ENCODE measurements at places on chromosomes 1 and 21.

- H3K4me3 ChIP-seq, result peak overlapping the region; percentile 91
- peaks cover 21% of the 10 kb centered on the region for H3K4me1 ChIP-seq
- no peaks in the 10 kb centered on the region for H3K27me3 ChIP-seq
- H3K36me3 ChIP-seq, result no peaks in the 10 kb centered on the region
Measured at GRCh38 chr1:42815941-42816584, 859 bp upstream of the ERMAP start.

GRCh38 chr21:33682992-33683627 lies 40.8 kb downstream of the ITSN1 start:
- no peak for DNase-seq
- no peaks in the 10 kb centered on the region for H3K36me3 ChIP-seq
- H3K4me3 ChIP-seq, result no peak overlapping the region
- H3K4me1 ChIP-seq, result no peaks in the 10 kb centered on the region
- no peaks in the 10 kb centered on the region for H3K27me3 ChIP-seq
- no peak overlapping the region for H3K27ac ChIP-seq

DNA sequence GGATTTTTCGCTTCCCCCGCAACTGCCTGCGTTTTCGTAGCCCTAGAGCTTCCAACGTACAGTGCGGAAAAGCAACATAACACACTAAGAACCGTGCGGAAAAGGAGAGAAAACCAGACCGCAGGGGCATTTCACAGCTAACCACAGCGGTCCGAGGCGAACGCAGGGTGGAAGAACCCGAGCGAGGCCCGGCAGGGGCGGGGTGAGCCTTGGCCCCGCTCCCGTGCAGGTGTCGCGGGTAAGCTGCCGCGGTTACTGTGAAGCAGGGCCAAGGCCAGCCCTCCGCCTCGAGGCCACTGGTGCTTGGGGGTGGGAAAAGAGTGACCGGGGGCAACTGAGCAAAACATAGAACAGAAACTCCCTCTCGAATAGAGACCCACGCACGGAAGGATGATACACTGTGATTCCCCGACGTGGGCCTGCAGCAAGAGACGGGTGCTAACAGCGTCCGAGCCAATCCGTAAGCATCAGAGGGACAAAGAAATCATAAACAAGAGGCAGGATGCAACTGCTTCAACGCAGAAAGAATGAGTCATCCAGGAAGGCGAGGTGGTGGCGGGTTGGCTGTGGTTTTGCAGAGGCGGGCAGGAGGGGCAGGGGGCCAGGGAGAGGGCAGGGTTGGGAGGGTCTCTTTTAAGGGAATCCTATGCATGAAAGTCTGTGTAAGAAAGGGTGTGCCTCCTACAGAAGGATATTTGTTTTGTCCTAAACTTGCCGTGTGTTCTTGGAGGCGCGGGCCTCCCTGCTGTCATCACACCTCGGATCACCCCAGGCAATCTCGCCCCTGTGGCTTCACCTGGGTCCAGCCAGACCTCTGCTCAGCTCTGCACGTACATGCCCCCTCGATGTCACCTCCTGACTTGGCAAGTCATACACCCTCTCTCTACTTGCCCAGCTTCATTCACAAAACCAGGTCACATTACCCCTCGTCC lies 7.3 kb downstream of the GNG4 start:
- H3K4me3 ChIP-seq, result peak overlapping the region; percentile 48
- H3K27ac ChIP-seq, result peak overlapping the region; percentile 65
- peaks cover 21% of the 10 kb centered on the region for H3K27me3 ChIP-seq
- peaks cover 24% of the 10 kb centered on the region for H3K4me1 ChIP-seq
- H3K36me3 ChIP-seq, result no peaks in the 10 kb centered on the region
- DNase-seq, result peak; percentile 85

DNA sequence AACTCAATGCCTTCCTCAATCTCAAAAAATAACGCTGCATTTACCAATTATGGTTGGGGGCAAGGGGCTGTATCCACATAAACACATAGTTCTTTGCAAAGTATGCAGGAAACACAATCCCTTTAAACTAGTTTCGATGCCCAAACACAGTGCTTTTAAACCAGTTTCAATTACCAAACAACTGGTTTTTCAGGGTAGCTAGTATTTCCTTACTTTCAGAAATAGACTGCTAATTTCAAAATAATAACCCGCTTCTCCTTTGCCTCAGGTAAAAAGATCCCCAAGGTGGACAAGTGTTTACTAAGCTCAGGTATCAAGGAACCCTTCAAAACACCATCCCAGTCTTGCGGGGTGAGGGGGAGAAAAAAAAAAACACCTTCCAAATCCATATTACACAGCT lies 2.8 kb downstream of the SIPA1L2 start:
- no peaks in the 10 kb centered on the region for H3K36me3 ChIP-seq
- peaks cover 18% of the 10 kb centered on the region for H3K4me1 ChIP-seq
- H3K27me3 ChIP-seq, result no peaks in the 10 kb centered on the region
- no peak overlapping the region for H3K4me3 ChIP-seq
- DNase-seq, result no peak
- no peak overlapping the region for H3K27ac ChIP-seq

DNA sequence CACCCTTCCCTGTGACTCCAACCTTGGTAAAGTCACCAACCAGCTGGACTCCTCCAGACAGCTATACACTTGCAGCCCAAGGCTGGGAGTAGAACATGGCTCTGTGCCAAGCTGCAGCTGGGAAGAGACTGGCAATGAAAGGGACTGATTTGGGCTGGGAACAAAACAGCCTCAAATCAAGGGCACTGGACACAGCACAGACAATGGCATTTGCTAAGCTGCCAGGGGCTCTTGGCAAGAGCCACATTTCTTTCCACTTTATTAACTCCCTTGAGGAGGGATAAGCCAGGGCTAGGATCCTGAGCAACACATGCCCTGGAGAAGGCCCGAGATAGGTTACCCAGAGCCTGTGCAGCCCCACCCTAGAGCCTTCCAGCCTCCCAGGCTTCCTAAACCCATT lies 12.0 kb downstream of the SYT11 start:
- no peak overlapping the region for H3K4me3 ChIP-seq
- no peaks in the 10 kb centered on the region for H3K4me1 ChIP-seq
- H3K36me3 ChIP-seq, result peaks cover 5% of the 10 kb centered on the region
- H3K27ac ChIP-seq, result no peak overlapping the region

GRCh38 chr1:200351826-200352549 lies 57.8 kb downstream of the ZNF281 start:
- H3K27me3 ChIP-seq, result no peaks in the 10 kb centered on the region
- H3K27ac ChIP-seq, result peak overlapping the region; percentile 38
- no peaks in the 10 kb centered on the region for H3K36me3 ChIP-seq
- H3K4me3 ChIP-seq, result no peak overlapping the region
- H3K4me1 ChIP-seq, result peaks cover 15% of the 10 kb centered on the region
- DNase-seq, result peak; percentile 71

GRCh38 chr1:41698916-41699860 lies 214.7 kb upstream of the EDN2 start:
- no peak for DNase-seq
- no peak overlapping the region for H3K27ac ChIP-seq
- H3K4me1 ChIP-seq, result no peaks in the 10 kb centered on the region
- H3K4me3 ChIP-seq, result no peak overlapping the region
- no peaks in the 10 kb centered on the region for H3K36me3 ChIP-seq

DNA sequence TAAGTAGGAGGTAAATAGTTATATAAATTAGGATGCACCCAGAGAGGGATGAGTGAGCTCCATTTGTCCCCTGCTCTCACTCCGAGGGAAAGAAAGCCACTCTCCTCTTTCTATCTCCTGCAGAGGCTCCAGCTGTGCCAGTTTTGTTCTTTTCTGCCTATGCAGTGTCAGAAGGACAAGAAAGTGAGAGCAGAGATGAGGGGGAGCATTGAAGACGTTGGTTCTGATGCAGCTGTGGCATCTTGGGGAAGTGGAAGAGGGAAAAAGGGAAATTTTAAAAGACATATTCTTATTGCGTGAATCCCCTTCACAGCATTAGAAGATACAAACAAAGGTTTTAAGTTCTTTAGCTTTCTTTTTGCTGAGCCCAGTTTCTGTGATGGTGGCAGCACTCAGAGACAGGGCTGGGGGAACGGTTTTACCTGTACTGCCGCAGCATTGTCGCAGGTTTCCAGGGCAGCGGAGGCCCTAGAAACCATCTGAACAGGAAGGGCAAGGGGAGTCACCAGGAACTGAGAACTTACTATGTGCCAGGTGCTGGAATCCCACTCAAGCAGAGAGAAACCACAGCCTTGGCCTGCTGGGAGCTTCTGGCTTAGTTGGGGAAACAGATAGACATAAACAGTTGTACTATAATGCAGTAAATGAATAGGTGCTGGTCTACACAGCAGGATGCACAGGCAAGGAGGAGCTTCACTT lies 44.9 kb upstream of the USP24 start:
- H3K4me3 ChIP-seq, result no peak overlapping the region
- no peaks in the 10 kb centered on the region for H3K27me3 ChIP-seq
- no peak for DNase-seq
- no peak overlapping the region for H3K27ac ChIP-seq
- no peaks in the 10 kb centered on the region for H3K4me1 ChIP-seq

- H3K27me3 ChIP-seq, result no peaks in the 10 kb centered on the region
- H3K36me3 ChIP-seq, result no peaks in the 10 kb centered on the region
- no peak overlapping the region for H3K4me3 ChIP-seq
- H3K4me1 ChIP-seq, result no peaks in the 10 kb centered on the region
- H3K27ac ChIP-seq, result no peak overlapping the region
Measured at GRCh38 chr1:17470021-17470799, 30.7 kb upstream of the RCC2 start.

GRCh38 chr21:41769933-41770332 lies 3.1 kb upstream of the RIPK4 start:
- DNase-seq, result no peak
- H3K36me3 ChIP-seq, result no peaks in the 10 kb centered on the region
- H3K27me3 ChIP-seq, result peaks cover 27% of the 10 kb centered on the region
- H3K27ac ChIP-seq, result no peak overlapping the region
- peaks cover 11% of the 10 kb centered on the region for H3K4me1 ChIP-seq

DNA sequence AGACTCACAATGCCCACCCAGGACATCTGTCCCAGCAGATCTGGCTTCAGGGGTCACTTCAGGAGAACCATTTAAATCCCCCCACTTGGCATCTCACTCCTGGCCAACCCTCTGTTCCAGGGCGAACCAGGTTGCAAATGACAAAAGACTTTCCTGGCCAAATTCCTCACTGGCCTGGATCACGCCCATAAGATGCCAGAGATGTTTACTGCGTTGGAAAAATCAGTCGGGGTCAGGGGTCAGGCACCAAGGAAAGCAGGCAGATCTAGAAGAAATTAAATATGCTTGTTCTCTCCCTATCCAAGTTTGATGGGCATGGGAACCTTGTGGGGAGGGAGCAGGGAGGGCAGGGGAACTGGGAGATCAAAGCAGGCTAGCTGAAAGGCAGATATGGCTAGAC lies 14.6 kb upstream of the AGTRAP start:
- no peaks in the 10 kb centered on the region for H3K4me1 ChIP-seq
- H3K27ac ChIP-seq, result no peak overlapping the region
- DNase-seq, result no peak
- no peaks in the 10 kb centered on the region for H3K36me3 ChIP-seq

GRCh38 chr1:176989023-176989422 lies 175.5 kb downstream of the ASTN1 start:
- H3K27me3 ChIP-seq, result no peaks in the 10 kb centered on the region
- no peak for DNase-seq
- no peak overlapping the region for H3K27ac ChIP-seq
- no peaks in the 10 kb centered on the region for H3K4me1 ChIP-seq

GRCh38 chr1:159937054-159937750 lies 8.2 kb downstream of the IGSF9 start:
- H3K27ac ChIP-seq, result no peak overlapping the region
- H3K4me3 ChIP-seq, result no peak overlapping the region
- DNase-seq, result no peak
- no peaks in the 10 kb centered on the region for H3K36me3 ChIP-seq
- H3K27me3 ChIP-seq, result no peaks in the 10 kb centered on the region

- H3K36me3 ChIP-seq, result peaks cover 13% of the 10 kb centered on the region
- no peak overlapping the region for H3K4me3 ChIP-seq
- H3K27me3 ChIP-seq, result no peaks in the 10 kb centered on the region
Measured at GRCh38 chr1:1678581-1679380, 13.8 kb downstream of the SLC35E2B start.

GRCh38 chr1:248798791-248799190 lies 26.9 kb downstream of the SH3BP5L start:
- H3K27me3 ChIP-seq, result no peaks in the 10 kb centered on the region
- no peaks in the 10 kb centered on the region for H3K36me3 ChIP-seq

DNA sequence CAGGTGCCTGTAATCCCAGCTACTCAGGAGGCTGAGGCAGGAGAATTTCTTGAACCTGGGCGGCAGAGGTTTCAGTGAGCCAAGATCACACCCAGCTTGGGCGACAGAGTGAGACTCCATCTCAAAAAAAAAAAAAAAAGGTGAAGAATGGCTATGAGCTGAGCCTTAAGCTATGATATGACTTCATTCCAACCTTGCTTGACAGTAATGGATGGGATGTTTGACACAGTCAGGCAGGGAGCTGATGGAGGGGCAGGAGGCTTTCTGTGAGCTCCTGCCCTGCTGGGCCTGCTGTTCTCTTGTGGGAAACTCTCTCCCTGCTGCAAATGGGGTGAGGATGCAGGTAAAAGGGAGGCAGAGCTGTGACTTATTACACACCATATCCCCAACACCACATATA lies 27.6 kb downstream of the NCF2 start:
- H3K4me1 ChIP-seq, result peaks cover 23% of the 10 kb centered on the region
- no peaks in the 10 kb centered on the region for H3K36me3 ChIP-seq
- H3K4me3 ChIP-seq, result no peak overlapping the region
- no peak overlapping the region for H3K27ac ChIP-seq

DNA sequence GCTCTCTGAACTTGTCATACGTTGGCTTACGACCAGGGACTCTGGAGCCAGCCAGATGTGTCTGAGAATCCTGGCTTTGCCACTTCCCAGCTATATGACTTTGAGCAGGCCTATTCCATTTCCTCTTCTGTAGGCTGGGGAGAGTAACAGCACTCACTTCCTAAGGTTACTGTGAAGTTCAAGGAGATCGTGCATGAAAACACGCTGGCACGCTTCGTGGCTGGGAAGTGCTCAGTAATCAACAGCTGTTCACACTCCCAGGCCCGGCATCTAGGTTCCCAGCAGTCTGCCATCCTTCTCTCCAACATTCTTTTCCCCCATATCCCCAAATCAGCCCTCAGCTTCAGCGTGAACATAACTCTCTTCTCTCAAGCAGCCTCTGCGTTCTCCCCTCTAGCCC lies 2.0 kb downstream of the ASCL5 start:
- H3K27ac ChIP-seq, result no peak overlapping the region
- no peak overlapping the region for H3K4me3 ChIP-seq
- no peaks in the 10 kb centered on the region for H3K36me3 ChIP-seq
- DNase-seq, result no peak
- H3K27me3 ChIP-seq, result no peaks in the 10 kb centered on the region
- H3K4me1 ChIP-seq, result peaks cover 3% of the 10 kb centered on the region

DNA sequence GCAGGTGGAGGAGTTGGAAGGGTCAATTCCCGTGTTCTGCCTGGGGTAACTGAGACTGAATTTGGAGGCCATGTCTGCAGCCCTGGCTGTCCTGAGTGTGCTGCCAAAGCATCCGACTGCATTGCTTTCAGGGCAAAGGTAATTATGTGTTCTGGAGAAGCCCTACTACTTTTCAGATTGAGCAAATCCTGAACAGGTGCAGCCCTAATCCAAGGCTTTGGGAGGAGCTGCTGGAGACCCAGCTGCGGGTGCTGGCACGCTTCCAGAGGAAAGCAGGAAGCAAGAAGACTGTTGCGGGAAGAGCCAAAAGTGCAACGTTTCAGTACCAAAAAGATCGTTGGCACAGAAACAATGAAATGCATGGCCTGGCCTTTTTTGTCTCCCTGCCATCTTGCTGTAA lies 73.7 kb upstream of the NRIP1 start:
- H3K4me3 ChIP-seq, result peak overlapping the region; percentile 19
- DNase-seq, result peak; percentile 52
- H3K27ac ChIP-seq, result no peak overlapping the region
- no peaks in the 10 kb centered on the region for H3K27me3 ChIP-seq
- H3K4me1 ChIP-seq, result peaks cover 31% of the 10 kb centered on the region

GRCh38 chr1:93013145-93014065 lies 52.1 kb upstream of the DIPK1A start:
- H3K27me3 ChIP-seq, result no peaks in the 10 kb centered on the region
- no peaks in the 10 kb centered on the region for H3K36me3 ChIP-seq

Measured in common myeloid progenitor, CD34-positive (primary cell).